ENCODE measurements at places on chromosomes 2 and 18. TPM values are rescaled to one million over a fixed set of nuclear protein-coding genes. Genes with fewer than 3 reads are reported as not detected.

- no peak for DNase-seq
These were observed 156.1 kb upstream of the TRIB2 start for GRCh38 chr2:12560618-12561017.

DNA sequence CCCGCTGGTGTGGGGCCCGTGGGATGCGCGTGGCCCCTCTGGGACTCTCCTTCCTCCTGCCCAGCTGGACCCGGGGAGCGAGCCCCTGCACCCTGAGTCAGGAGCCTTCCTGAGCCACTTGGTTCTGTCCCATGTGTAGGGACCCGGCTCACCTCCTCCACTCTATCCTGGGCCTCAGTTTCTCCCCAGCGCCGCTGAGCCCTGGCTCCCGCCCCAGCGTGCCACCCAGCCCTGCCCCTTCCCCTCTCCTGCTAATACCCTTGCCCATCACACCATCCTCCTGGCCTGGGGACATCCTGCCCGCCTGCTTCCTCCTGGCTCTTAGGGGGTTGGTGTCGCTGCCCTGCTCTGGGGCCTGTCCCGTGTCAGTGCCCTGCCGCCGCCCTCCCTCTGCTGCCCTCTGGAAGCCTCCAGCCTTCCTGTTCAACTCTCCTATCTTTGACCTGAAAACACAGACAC lies 24.8 kb downstream of the GPC1 start:
- DNase-seq: no peak

- peak; percentile 93 for DNase-seq
These were observed 67.2 kb upstream of the NPAS2 start for GRCh38 chr2:100752628-100753333.

GRCh38 chr2:25221579-25221978 lies 53.2 kb upstream of the POMC start:
- DNase-seq: no peak

DAW1 gene
- 0.75 TPM for total RNA-seq

SDC1 gene
- 74.3 TPM for total RNA-seq

- no peak for DNase-seq
These were observed 34.5 kb downstream of the SFT2D3 start for GRCh38 chr2:127735537-127736399.

FAM237A gene
- not detected for total RNA-seq

DNA sequence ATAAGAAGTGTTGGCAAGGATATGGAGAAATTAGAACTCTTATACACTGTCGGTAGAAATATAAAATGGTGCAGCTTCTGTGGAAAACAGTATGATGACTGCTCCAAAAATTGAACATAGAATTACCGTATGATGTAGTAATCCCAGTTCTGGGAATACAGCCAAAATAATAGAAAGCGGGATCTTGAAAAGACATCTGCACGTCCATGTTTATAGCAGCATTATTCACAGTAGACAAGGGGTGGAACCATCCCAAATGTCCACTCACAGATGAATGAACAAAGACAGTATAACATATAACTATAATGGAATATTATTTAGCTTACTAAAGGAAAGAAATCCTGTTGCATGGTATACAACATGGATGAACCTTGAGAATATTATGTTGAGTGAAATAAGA lies 257.7 kb downstream of the TDRD15 start:
- DNase-seq: no peak

RMDN2 gene
- 5.1 TPM for total RNA-seq

PLEKHH2 gene
- 1.1 TPM for total RNA-seq

DNA sequence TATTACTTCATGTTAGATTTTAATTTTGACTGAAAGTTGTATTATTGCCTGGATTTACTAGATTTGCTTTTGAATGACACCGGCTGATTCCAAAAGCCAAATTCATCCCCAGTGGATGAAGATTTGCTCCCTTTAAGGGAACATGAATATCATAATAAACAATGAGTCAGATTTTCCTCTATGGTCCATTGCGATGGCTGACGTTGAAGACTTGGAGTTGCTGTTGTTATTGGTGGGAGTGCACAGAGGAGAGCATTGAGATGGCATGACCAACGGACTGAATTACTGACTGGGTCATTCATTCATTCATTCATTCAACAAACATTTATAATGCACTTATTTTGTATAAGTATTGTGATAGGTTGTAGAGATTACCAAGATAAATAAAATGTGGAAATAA lies 33.4 kb upstream of the LYPD1 start:
- peak; percentile 62 for DNase-seq

DNA sequence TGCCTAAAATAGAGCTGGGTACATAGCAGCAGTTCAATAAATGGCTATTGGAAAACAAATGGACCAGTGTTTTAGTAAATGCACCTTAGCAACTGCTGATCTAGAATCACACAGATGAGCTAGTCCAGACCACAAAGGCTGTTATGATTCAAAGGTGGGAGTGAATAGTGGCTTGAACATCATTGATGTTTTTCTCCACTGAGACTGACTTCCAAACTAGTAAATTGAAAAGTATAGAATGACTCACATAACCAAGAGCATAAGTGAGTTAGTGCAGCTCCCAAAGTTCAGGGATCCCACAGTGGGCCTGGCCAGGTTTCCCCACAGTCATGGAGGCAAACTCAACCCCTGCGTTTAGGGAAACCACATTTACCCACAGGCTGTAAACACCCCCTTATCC lies 106.7 kb upstream of the YPEL5 start:
- no peak for DNase-seq

DNA sequence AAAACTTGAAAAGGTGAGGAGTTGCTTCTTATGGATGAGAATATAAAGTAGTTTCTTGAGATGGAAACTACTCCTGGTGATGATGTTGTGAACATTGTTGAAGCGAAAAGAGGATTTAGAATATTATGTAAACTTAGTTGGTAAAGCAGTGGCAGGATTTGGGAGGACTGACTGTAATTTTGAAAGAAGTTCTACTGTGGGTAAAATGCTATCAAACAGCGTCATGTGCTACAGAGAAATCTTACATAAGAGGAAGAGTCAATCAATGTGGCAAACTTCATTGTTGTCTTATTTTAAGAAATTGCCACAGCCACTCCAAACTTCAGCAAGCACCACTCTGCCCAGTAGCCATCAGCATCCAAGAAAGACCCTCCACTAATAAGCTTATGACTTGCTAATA lies 112.9 kb upstream of the ZEB2 start:
- no peak for DNase-seq

DNA sequence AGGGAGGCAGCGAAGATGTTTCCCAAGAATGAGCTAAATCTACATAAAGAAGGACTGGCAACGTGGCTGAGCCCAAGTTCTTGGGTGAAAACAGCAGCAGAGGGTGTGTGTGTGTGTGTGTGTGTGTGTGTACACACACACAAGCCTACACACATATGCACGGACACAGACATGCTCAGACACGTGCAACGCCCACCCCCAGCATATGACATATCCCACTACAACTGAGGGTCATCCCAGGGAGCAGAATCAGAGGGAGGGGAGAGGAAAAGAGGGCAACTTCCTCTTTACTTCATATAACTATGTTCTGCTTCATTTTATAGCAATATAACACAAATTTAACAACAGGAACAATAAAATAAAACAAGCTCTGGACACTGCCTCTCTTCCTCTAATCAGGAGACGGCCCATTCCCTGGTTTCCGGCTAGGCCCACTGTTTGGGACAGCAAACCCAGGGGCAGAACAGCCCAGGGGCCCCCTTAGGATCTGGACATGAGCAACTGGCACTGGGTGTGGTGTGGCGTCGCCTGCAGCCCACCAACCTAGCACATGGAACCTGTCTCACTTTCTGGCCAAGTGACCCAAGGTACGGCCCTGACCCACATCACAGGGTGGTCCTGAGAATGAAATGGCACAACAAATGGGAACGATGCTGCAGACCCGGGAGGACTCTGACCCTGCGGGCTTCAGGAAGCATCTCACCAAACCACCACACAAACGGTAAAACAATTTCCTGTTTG lies 25.0 kb downstream of the FAM178B start:
- DNase-seq: no peak

C2orf78 gene
- not detected for total RNA-seq

DNA sequence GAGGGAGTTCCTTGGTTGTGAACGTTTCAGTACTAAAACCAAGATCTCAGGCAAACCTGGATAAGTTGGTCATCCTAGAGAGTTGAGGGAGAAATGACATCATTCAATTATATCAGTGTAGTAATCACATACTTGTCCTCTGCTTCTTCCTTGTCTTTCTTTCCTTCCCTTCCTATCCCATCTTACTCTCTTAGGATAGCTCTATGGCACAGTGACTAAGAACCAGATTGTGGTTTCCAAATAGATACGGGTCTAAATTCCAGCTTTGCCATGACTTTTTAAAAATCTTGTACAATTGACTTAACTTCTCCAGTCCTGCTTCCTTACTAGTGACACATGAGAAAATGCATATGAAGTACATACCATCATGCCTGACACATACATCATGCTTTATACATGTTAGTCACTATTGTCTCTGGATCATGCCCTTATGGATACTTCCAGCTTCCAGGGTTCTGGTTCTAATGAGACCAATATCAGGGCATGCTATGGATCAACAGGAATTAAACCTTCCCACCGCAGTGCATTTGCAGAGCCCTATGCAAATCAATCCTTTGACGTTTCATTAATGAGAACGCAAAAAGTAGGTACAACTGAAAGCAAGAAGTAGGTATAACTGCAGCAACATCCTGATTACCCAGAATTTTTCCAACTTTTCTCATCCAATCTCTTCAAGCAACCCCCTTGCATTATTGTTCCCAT lies 168.0 kb upstream of the KLF7 start:
- peak; percentile 73 for DNase-seq

GRCh38 chr2:67627456-67628207 lies 230.5 kb downstream of the ETAA1 start:
- no peak for DNase-seq

CD28 gene
- not detected for total RNA-seq

DNA sequence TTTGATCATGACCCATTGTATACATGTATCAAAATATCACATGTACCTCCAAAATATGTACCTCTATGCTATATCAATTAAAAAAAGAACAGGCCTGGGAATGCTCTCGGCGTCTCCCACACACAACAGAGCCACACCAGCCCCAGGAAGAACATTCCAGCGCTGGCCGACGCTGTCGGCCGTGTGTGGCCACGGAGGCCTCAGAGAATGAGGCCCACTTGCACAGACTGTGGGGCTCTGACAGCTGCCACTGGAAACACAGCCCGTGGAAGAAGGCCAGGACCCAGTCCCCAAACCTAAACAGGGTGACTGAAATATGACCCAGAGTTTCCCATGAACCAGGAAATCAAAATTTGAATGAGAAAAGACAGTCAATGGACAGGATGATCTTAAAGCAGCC lies 69.7 kb downstream of the EIPR1 start:
- DNase-seq: no peak

DNA sequence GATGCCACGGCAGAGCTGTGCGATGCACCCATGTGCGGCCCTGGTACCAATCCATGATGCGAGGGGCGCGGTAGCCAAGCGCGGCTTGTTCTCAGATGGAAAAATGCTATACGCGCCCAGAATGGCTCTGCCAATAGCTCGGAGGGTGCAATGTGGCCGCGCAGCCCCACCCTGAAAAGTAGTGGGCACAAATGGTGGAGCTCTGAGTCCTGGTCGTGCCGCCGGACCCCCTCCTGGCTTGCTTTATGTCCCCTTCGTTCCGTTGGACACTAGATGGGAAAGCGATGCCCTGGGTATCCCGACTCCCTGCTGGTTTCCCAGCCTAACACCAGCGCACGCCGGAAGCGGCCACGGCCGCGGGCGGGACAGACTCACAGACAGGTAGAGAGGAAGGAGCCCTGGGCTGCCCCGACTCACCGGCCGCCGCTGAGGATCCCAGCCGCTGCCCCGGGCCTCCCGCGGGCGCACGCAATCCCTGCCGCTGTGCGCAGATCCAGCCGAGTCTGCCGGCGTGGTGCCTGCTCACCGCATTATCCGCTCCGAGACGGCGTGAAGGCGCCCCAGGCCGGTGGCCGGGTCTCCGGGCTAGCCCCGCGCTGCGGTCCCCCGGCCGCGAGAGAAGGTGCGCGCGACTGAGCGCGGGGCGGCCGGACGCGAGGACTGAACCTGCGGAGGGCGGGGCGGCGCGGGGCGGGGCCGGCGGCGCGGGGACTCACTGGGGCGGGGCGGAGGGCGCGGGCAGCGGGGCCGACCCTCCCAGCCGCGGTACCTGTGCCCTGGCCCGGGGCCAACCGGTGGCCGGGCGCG lies at the start of gene CDC42EP3:
CDC42EP3 (minus strand) TSS at position 634 of the 807 bp plus-strand sequence. CDS start 25,055 bp downstream, outside the sequence.
- no peak for DNase-seq

CCDC138 gene
- 5.2 TPM for total RNA-seq

DNA sequence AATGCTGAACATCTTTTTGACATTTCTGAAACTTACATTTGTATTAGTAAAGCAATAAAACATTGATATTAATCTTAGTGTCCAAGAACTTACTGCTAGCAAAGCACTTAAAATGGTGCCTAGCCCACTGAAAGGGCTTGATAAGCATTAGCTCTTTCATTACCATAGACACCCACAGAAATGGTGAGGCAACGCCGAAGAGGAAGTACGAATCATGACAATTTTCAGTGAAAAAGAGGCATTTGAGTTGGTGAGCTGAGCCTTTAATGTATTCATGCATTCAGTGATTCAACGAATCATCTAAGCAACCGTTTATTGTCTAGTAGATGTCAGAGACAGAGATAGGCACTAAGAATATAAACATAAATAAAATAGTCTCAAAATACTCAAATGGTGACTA lies 101.1 kb downstream of the PIGN start:
- no peak for DNase-seq

- no peak for DNase-seq
These were observed 674.9 kb downstream of the ZEB2 start for GRCh38 chr2:143844986-143845385.

MYO5B gene
- 7.2 TPM for total RNA-seq

- no peak for DNase-seq
These were observed 20.0 kb downstream of the UXS1 start for GRCh38 chr2:106174056-106174455.
